ENCODE measurements at places on chromosomes 1 and 21.

GRCh38 chr1:159942632-159943277 is 2.7 kb downstream of the IGSF9 start:
- DNase-seq, result no peak

GRCh38 chr1:53699981-53700380 is 39.0 kb downstream of the GLIS1 start:
- DNase-seq, result no peak

DNA sequence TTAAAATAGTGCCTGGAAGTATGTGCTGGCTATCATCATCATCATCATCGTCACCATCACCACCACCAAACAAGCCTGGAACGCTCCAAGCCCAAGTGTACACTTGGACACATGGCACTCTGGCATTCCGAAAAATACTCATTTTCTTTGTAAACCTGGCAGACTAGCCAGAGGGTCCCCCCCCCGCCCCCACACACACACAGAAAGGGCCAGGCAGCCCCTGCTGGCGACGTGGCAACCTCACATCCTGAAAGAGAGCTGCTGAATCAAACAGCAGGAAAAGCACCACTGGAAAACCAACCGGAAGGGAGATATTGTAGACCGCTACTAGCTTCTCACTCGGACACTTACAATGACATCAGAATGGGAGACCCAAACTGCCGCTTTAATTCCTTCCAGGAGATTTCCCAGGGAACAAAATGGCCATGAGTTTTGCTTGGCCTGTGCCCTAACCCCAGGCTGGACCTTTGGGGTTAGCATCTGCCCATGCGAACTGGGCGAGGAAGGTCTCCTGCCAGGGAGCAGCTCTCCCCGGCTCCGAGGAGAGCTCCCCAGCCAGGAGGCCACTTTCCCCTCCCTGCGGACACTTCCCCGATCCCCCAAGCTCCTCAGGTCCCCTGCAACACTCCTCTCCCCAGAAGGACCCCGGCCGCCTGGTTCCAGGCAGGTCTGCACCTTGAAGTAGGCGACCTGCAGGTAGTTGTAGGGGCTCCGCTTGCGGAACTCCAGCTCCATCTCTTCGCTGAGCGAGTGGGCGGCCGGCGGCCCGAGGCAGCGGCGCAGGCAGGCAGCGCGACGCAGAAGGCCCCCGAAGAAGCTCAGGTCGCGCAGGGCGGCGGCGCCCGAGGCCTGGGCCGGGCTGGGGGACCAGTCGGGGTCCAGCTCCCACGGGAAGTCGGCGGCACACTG is 742 bp downstream of the P3H1 start:
- peak; percentile 82 for DNase-seq

- DNase-seq, result no peak
Observed at GRCh38 chr1:206041640-206042039, 11.3 kb upstream of the RHEX start.

- no peak for DNase-seq
Observed at GRCh38 chr1:193437785-193438184, 251.4 kb upstream of the B3GALT2 start.

DNA sequence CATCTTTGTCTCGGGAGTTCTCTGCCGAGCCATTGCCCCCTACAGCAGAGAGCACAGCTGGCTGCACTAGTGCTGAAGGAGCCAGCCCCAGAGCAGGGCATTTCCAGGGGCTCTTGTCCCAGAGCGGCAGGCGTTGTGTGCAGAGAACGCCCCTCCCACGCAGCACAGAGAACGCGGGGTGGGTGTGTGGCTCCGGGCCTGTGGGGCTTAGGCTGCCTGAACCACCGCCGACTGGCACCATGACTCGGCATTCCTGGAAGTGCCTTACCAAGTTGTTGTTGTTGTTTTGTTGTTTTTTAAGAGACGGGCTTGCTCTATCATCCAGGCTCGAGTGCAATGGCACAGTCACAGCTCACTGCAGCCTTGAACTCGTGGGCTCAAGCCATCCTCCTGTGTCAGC is 15.8 kb upstream of the DIP2A start:
- DNase-seq, result no peak

DNA sequence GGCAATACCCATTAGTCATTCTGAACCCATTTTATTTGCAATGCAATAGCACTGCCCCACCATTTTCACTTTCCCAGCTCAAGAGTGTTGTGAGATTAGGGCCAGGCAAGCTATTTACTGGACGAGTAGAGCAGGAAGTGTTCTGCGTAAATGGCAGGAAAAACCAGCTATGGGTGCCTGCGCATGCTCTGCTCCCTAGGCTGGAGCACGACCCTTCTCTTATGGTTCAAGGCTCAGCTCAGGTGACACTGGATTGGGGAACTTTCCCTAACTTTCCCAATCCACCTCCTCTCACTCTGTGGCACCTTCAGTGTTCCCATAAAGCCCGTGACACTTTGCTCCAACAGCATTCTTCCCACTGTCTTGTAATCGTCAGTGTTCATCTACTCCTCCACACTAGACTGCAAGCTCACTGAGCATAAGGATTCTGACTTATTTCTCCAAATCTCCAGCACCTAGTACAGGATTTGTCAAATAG is 3.6 kb upstream of the MAN1A2 start:
- DNase-seq, result no peak

DNA sequence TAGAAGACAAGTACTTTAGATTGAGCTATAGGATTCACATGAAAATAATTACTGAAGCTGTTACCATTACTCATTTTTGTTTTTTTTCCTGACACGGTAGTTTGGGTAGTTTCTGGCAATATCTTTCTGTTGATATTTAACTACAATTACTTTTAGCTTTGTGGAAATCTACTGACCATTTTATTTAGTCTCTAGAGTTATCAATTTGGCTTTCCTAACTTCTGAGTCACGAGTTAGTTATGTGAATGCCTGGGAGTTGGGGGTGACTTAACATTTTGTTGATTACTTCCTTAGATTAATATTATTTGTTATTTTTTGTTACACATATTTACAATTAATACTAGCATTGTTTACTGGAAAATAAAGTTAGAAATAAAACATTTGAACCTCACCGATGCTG is 160.6 kb downstream of the HMCN1 start:
- DNase-seq, result no peak

GRCh38 chr1:64392109-64392508 is 77.8 kb upstream of the CACHD1 start:
- DNase-seq, result no peak

- no peak for DNase-seq
Observed at GRCh38 chr1:29195881-29196291, 14.2 kb upstream of the SRSF4 start.

DNA sequence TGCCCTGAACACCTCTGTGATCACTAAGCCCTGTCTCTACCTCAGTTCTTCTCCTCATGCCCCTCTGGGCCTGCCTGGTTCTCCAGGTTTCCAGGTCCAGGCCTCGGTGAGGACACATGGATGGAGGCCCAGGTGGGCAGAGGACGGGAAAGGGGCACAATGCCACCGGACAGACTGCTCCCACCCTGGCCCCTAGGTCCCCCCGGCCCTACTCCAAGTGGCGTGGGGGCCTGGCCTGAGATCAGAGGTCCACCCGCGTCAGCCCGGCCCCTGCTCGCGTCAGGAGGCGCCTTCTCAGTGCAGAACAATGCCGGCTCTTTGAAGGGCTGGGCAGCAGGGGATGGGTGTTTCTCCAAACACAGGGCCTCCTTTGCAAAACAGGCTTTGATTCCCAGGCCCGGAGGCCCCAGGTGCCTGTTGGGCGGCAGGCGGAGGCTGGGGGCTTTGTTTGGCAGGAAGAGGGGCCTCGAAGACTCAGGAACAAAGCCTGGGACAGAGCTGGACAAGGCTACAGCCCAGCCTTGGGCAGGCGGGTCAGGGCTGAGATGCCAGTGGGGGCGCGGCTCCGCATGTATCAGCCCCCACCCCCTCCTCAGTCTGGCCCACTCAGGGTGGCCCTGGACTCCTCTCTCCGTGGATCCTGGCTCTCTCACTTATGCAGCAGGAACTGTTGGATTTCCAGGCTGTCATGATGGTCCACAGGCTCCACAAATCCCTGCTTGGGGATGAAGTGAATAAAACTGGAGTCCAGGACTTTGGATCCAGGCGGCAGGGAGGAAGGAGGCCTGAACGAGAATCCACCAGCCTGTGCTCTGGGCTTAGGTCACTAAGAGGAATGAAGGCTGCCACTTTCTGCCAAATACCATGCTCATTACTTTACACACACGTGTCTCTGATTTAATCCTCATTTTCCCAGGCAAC is 77.4 kb upstream of the SLC2A1 start:
- no peak for DNase-seq

- no peak for DNase-seq
Observed at GRCh38 chr1:96400089-96400488, 321.5 kb upstream of the PTBP2 start.

- DNase-seq, result no peak
Observed at GRCh38 chr1:94629259-94630181, 88.0 kb upstream of the F3 start.

DNA sequence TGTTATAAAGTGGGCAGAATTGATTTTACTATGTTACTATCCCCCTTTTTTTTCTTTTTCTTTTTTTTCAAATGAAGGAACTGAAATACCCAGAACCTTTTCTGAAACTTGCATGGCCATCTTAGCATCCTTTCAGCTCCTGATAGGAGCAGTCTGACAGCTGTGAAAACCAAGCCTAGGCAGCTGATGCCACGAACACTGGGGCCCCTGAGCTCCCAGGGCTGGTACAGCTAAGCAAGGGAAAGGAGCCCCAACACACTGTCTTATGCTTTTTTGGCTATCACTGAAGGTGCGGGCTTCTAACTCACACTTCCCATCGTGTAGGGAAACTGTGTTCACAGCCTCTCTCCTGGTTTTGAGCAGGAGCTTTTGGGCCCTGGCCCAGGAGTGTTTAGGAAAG is 23.0 kb upstream of the CAMK1G start:
- DNase-seq, result no peak

- peak; percentile 95 for DNase-seq
Observed at GRCh38 chr1:3312898-3313575, 141.4 kb upstream of the ARHGEF16 start.

GRCh38 chr1:13702425-13703127 is 2.6 kb downstream of the PRDM2 start:
- no peak for DNase-seq

DNA sequence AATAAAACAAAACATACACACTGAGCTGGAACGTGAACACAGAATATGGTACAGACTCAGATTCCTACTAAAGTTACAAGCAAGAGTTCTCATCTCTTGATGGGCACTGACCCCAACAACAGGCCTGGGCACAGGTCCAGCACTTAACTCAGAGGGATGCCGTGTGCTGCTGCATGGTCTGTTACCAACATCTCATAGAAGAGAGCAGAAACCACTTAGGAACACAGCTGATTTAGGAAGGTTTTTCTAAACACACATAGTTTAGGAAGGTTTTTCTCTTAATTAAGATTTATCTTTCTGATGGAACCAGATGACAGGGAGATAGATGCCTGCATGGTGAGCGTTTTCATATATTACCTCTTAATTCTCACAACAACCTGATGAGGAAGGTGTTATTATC is 1.5 kb downstream of the GCLM start:
- no peak for DNase-seq

GRCh38 chr1:226983992-226984364 is 43.9 kb downstream of the COQ8A start:
- no peak for DNase-seq

GRCh38 chr21:38567335-38567969 is 69.2 kb upstream of the ERG start:
- peak; percentile 56 for DNase-seq

DNA sequence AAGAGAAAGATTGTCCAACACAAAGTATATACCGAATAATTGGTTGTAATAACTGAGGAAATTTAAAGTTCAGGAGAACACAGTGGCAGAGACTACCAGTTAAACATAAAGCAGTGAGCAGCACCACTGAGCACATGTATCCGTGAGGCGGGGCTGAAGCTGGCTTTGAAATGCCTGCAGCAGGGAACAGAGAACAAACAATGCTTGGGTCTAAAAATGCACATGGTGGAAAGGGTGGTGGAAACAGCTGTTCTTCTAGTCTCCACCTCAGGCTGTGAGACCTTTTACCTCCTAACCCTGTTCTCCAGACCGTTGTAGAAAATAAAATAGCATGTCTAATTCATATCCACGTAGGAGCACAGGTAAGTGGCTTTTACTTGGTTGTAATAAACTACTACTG is 7.7 kb upstream of the GNG4 start:
- no peak for DNase-seq

DNA sequence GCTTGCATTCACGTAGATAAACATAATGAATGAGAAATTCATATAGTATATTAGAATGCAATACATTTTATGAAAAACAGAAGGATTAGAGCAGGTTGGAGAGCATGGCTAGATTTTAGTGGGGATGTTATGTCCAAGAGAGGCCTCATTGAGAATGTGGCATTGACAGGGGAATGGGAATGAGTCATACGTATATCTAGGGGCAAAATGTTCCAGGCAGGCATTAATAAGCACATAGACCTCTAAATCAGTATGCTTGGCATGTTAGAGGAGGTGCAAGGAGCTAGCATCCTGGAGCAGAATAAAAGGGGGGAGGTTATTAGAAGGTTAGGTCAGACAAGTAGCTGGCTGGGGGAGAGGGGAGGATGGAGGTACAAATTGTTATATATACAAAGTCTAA is 93.0 kb downstream of the USH2A start:
- no peak for DNase-seq

DNA sequence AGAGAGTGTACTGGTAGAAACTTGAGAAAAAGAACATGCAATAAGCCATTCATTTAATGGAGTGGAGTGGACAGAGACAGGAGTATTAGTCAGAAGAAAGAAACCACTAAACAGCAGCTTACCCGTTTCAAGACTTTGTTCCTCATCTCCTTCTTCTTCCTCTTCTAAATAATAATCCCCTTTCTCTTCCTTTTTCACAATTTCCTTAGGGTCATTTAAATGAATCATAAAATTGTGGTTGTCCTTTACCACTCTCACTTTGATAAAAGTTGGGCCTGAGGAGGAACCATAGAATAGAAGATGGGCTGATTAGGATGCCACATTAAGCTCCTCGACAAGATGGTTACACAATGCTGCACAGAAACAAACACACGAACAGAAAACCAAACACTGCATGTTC is 109.6 kb downstream of the WDR3 start:
- no peak for DNase-seq

DNA sequence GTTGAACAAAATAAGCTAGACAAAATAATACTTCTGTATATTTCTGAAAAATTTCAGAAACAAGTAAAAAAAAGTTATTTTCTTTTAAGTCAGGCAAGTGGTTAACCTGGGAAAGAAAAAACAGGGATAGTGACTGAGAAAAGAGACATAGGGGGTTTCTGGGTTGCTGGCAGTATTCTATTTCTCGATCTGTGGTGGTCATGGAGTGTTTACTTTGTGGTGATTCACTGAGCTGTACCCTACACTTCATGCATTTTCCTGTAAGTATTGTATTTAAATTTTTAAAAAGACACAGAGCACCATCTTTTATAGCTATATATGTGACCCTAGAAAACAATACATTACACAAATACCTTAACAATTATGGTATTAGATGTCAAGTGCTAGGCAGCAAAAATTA is 58.2 kb downstream of the ZNF644 start:
- DNase-seq, result no peak

- peak; percentile 89 for DNase-seq
Observed at GRCh38 chr1:243850202-243850451, at the start of gene AKT3. Gene AKT3 (minus strand): TSS chr1:243850243. CDS start chr1:243843170, 7,073 bp downstream.

DNA sequence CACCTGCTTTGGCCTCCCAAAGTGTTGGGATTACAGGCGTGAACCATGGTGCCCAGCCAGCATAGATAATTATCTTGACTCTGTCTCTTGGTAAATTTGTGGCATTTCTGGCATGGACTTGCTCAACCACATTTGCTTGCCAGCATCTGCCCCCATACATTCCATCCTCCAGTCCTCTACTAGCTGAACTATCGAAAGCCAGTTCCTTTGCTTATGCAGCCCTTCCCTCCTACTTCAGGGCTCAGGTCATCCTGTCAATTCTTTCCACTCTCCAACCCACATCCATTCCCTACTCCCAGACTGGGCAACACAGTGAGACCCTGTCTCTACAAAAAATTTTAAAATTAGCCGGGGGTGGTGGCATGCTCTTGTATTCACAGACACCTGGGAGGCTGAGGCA is 13.0 kb upstream of the UQCRHL start:
- DNase-seq, result no peak

Data from left hindlimb (tissue), 1 donor.